ENCODE measurements at places on chromosomes 7 and 10.

DNA sequence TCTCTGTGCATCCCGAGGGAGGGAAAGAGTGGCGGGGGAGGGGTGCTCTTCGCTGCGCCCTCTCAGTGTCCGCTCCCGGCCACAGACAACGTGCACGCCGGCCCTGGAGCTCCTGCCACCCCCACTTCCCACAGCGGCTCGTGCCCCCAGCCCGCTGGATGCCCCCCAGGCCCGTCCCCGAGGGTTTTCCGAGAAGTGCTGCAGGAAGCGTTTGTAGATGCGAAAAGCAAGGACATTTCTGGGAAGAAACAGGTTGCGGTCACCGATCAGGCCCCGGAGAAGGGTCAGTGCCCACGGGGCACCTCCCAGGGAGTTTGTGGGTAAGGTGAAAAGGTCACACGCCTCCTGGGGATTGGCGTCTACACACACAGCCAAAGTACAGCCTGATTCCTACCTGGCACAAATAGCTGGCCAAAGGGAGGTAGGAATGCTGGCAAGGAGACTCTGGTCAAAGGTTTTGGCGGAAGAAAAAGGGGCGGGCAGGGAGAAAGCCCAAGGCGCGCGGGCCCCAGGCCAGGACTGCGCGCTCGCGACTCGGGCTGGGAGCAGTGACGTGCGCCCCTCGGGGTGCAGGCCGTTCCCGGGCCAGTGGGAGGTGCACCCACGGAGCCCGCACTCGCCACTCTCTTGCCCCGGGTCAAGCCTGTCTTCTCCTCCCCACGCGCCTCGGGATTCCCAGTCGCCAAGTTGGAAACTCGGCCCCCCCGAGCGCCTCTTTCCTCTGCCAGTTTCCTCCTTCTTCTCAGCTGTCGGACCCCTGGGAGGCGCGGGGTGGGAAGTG is 1.5 kb upstream of the NRP1 start:
- DNase-seq, result no peak

- DNase-seq, result no peak
Measured at GRCh38 chr10:43390759-43391158, 18.2 kb downstream of the HNRNPF start.

GRCh38 chr10:78905957-78906308 is 162.8 kb upstream of the ZMIZ1 start:
- no peak for DNase-seq

DNA sequence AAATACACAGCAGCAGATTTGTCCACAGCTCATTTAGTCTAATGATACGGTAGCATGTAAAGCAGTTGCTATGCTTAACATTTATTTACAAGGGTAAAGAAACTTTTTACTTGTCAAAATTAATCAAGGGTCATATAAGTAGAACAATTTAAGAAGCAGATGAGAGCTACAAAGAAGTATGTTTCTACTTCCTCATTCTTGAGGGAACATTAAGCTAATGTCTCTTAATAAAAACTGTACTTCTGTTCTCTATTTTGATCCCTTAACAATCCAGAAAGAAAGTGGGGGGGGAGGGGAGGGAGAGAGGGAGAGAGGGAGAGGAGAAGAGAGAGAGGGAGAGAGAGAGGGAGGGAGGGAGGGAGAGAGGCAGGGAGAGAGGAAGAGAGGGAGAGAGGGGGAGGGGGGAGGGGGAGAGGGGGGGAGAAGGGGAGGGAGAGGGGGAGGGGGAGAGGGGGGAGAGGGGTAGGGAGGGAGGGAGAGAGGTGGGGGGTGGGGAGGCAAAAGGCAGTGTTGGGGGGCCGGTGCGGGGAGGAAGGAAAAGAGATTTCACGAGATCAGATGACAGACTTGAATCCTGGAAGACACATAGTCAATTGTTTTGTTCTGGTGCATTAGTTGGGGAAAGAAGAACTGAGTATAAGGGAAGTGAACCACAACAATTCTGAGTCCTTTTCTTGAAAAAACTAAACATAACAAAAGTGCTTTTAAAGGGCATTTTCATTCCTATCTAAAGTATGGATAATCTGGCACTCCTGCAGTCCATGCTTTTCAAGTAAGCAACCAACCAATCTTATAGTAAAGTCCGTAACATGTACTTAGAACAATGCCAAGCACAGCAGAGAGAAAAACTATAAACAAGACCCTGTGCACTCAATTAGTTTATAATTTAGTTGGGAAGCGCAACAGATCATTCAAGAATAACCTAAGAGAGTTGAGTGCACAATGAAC is 128.0 kb downstream of the USP6NL start:
- DNase-seq, result no peak

- DNase-seq, result no peak
Measured at GRCh38 chr7:17320657-17321056, 22.2 kb downstream of the AHR start.

GRCh38 chr7:28005847-28006231 is 174.8 kb downstream of the JAZF1 start:
- DNase-seq, result no peak

DNA sequence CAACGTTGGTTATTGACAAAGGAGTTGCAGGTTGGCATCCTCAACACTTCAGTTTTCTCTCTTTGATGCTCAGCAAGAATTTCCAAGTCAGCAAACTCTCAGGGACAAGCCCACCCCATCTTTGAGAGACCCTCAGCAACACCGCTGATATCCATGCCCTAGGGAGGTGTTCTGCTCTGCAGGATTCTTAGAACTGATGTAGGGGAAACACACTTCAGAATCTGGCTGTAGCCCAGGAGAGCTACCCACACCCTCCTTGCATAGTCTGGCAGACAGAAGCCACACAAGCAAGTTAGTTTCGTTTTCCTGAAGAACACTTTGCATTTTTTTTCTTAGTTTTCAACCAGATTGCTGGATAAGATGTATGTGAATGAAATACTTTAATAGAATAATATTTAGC is 822 bp downstream of the SAMD9L start:
- DNase-seq, result no peak

DNA sequence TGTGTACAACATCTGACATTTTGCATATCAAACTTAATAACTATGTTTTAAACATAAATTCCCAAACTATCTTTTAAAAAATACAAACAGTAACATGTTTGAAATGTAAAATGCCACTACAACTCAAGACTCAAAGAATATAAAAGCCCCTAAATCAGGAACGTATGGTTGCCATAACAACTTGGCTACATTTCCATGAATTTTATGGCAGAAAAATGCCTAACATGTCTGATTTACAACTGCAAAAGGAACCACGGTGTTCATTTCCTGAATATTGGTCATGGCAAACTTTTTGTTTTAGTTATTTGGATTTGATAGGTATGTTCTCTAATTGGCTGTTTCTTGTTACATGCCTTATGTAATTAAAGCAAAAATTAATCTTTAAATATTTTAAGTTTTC is 2.0 kb downstream of the SOSTDC1 start:
- no peak for DNase-seq

DNA sequence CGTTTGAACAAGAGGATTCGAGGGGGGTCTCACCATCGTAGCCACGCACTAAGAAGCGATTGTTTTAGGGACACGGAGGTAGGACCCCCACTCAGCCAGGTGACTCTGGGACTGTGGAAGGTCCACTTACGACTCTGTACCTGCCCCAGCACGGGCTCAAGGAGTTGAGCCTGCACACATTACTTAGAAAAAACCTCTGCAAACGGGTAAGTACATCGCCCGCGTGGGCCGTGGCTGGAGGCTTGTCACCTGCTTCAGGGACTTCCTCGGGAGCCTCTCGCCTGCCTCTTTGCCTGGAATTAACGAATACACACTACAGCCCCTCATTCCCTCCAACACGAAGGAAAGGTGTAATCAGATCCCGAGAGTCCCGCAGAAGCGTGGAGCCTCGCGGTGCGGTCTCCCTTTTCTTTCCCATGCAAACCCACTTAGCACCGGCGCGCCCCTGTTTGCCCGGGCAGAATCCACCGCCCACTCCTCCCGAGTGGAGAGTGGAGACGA is 826 bp downstream of the PODXL start:
- no peak for DNase-seq

- no peak for DNase-seq
Measured at GRCh38 chr10:101006593-101007098, 7.0 kb downstream of the LZTS2 start.

- no peak for DNase-seq
Measured at GRCh38 chr7:158016180-158017097, 571.2 kb downstream of the PTPRN2 start.

GRCh38 chr10:109931163-109931562 is 7.9 kb upstream of the XPNPEP1 start:
- DNase-seq, result no peak

DNA sequence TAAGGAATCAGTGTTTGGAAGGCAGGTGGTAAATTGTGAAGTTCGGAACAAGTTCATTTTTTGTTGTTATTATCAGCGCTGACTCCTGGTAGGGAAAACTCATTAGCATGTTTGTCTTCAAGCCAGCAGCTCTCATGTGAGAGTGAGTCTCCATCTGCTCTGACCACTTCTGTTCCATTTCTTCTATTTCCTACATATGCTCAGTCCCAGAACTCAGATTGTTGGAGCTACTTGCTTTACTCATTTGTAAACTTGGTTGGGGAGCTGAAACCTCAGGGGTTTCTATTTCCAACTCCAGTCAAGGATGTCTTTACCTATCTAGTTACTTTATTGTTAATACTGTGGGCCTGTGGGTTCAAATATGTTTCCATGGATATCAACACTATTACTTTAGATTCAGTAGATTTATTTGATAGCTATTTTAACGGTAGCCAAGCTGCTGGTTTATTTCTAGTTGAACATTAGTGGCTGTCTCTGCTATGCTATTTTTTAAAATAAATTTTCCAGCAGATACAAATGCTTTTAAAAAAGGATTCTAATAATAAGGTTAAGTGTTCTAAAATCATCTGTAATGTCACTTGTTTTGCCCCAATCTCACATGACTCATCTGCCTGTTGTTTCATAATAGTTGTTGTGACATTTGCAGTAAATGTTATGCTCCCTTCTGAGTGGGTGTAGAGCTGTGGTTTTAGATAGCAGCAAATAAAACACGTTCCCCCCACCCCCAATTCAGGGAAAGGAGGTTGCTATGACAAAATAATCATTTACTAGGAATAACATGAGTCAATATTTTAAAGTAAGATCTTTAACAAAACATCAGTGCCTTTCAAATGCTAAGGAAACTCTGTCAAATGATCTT is 143.3 kb downstream of the HDAC9 start:
- DNase-seq, result no peak

DNA sequence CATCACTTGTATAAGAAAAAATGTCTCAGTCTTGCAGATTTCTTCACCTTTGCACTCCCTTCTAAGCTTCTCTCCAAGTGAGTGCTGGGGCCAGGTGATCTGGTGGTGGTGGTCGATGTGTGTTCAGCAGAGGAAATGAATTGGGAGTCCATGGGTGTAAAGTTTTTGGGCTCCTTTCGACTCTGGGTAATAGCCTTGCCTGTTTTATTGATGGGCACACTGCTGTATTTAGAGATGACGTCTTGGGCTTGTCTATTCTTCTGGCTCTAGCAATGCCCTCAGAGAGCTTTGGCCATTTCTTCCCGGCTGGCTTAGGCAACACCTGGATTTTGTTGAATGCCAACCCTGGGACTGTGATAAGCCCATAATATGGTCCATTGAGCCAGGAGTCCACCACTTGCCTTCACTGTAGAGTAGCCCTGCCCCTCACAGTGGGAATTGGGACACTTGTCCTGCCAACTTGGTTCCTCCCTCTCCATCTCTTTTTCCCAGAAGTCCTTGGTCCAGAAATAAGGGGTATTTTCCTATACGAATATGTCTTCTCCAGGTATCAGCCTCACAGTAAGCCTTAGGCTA is 11.7 kb downstream of the PNLIP start:
- DNase-seq, result no peak

DNA sequence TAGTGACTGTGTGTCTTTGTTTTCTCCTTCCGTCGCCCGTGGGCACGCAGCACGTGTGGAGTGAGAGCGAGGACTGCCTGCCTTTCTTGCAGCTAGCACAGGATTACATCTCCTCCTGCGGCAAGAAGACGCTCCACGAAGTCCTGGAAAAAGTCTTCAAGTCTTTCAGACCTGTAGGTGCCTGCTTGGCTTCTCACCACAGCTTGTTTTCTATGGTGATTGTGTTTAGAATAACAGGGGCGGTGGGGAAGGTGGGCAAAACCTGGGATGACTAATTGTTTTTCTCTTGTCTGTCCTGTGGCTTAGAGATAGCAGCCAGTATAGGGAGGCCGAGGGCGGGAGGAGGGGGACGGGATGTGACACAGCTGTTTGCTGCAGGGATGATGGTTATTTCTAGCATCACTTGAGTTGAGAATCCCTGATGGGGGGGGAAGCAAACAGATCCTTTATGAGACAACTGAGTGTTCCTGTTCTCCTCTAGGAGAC is 11.4 kb downstream of the MTURN start:
- DNase-seq, result no peak

DNA sequence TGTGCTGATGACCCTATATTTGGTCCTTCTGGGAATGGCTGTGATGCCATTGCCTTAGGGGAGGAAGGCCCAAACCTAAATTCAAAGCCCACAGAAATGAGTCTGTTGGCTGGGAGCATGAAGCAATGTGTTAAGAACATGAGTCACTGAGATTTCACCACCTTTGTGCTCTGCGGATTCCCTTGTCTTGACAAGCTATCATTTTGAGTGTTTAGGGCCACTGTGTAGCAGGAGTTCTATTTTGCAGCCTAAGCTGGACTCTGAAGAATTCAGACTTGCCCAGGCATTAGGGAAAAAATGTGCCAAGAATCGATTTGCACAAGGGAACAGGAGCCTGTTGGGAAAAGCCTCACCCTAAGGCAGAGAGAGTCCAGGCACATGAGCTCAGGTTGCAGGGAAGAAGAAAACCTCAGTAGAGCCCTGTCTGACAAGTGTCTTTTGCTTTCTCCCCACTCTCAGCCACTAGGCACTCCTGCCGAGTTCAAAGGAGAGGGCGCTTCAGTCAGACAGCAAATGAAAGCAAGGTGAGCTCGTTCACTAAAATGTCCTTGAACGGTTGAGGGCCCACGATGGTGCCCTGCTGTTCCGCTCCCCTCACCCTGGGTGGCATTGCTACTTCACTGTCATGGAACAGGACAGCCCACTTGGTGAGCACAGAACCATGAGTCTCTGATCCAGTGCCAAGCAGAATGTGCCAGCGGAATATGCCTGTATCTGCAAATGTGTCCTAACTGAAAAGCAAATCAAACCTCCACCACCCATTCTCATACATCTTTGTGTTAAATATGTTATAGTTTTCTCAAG is 93.6 kb downstream of the PRLHR start:
- DNase-seq, result no peak

GRCh38 chr7:157480371-157481050 is 143.7 kb downstream of the DNAJB6 start:
- no peak for DNase-seq

DNA sequence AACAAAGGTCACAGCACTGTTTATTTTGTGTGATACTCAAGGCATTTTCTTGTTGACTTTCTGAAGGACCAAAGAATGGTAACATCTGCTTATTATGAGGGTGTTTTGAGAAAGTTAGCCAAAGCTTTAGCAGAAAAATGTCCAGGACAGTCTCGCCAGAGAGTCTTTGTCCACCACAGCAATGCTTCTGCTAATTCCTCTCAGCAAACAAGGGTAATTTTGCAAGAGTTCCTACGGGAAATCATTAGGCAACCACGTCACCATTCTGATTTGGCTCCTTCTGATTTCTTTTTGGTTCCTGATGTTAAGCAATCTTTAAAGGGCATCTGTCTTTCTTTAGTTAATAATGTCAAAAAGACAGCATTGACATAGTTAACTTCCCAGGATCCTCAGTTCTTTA is 639.3 kb upstream of the STEAP1 start:
- no peak for DNase-seq
